ENCODE measurements at places on chromosomes 4 and X.

DNA sequence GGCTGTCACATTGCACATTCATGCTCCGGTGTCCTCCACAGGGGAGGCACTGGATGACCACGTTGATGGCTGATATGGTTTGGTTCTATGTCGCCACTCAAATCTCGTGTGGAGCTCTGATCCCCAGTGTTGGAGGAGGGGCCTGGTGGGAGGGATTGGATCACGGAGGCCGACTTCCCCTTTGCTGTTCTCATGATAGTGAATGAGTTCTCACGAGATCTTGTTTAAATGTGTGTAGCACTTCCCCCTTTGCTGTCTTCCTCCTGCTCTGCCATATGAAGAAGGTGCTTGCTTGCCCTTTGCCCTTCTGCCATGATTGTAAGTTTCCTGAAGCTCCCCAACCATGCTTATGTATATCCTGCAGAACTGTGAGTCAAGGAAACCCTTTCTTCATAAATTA lies 22.3 kb upstream of the NAT8L start:
- no peak for DNase-seq

DNA sequence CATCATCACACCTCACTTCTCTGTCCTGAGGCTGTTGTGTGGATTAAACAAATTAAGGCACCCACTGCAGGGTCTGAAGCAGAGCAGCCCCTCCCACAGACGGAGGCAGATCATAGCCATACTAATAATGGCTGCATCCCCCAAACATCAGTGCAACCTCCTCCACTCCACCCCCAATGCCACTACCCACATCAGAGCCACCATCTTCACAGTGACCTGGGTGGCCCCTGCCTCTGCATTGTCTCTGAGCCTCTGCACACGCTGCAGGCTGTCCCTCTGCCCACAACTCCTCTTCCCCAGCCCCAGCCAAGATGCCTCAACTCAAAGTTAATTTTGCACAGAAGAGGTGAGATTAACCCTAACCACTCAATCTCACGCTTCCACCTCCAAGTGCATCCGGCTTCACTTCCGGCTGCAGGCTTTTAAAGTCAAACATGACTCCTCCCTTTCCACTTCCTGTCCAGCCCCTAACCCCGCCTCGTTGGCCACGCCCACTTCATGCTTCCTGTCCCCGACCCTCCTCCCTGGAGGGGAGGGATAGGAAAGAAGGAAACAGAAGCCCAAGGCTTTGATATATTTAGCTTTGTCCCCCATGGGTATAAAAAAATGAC lies 22.7 kb downstream of the JAKMIP1 start:
- no peak for DNase-seq

DNA sequence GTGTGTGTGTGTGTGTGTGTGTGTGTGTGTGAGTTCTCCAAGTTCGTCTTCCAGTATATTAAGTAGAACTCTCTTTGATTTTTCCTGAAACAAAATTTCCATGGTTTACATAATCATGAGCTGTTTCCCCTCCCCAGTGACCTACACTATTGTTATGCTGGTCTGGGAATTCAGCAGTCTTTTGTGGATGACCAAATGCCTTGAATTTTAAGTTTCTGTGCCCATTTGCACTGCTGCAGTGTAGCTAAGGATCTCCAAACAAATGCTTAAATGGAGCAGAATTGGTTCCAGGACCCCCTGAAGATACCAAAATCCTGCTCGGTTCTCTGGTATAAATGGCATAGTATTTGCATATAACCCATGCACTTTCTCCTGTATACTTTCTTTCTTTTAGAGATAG lies 77.2 kb upstream of the SLC34A2 start:
- no peak for DNase-seq

DNA sequence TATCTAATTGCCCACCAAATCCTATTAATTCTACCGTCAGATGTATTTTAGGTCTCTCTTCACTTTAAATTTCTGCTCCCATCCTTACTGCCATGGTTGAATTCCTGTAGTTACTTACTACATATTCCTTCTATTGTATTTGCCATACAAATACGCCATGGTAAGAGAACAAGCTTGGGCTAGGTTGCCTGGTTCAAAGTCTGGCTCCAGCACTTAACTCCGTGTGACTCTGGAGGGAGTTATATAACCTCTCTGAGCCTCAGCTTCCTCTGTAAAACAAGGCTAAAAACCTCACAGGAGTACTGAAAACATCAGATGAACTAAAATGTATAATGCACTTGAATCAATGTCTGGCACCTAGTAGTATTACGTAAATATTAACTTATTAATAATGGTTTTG lies 260.3 kb upstream of the RPS6KA3 start:
- DNase-seq = no peak

DNA sequence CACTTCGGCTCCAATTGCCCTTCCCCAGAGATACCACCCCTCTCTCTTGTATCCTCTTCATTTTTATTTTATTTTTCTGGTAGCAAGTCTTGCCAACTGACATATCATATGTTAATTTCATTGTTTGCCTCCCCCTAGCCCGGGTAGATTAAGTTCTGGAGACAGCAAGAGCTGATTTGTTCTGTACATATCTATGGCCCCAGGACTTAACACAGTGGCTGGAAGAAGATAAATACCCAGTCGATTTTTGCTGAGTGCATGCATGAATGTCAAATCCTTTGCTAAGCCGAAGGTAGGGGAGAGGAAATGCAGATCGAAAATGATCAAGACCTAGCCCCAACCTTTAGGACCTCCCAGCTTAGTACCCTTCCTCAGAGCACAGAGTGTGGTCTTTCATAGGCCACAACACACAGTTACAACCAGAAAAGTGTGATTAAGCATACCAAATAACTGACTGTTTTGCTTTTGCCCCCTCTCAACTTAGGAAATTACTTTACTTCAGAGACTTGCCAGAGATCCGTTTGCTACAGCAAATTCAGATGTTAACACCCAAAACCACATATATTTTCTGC lies 58.7 kb upstream of the KLF3 start:
- no peak for DNase-seq

DNA sequence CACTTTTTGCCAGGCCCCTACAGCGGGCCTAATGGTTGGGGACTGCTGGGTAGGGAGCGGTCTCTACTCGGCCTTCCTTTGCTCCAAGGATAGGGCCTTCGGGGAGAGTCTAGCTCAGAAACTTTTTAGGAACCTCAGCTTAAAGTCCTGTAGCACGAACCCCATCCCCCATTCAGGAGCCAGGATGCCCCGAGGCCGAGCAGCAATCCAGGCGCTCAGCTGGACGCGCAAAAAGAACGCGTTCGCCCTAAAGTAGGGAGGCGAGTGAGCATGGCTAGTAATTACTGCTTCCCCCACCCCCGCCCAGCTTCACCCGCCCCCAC lies 9.7 kb downstream of the POU4F2 start:
- no peak for DNase-seq

GRCh38 chrX:77174680-77175519 lies 272.3 kb upstream of the FGF16 start:
- DNase-seq = no peak

DNA sequence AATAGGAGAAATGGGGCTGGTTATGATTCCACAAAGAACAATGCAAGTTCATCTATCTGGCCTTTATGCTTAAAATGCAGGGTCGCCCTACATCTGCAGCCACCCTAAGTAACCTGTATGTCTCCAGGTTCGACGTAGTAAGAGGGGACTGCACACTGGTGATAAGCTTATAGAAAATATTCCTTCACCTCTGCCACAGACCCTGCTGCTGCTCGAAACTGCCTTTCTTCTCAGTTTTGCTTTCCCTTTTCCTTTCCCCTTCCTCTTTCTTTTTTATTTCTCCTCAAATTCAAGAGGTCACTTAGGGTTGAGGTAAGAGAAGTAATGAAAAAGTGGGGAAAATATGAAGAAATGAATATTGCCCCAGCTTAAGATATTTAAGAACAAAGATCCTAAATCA lies 123.5 kb downstream of the DCHS2 start:
- no peak for DNase-seq

Data from keratinocyte (primary cell).